Stimulated activated CD8-positive, alpha-beta memory T cell treated with anti-CD3 and anti-CD28 coated beads, Interleukin-7, amount 100 ng/mL, for 48 hours (primary cell): ENCODE measurements at places on chromosomes 3 and 15.

GRCh38 chr3:163924600-163924999 is 1153.7 kb downstream of the SI start:
- no peak for DNase-seq

GRCh38 chr3:189236352-189236751 is 64.6 kb downstream of the TPRG1 start:
- DNase-seq, result no peak

DNA sequence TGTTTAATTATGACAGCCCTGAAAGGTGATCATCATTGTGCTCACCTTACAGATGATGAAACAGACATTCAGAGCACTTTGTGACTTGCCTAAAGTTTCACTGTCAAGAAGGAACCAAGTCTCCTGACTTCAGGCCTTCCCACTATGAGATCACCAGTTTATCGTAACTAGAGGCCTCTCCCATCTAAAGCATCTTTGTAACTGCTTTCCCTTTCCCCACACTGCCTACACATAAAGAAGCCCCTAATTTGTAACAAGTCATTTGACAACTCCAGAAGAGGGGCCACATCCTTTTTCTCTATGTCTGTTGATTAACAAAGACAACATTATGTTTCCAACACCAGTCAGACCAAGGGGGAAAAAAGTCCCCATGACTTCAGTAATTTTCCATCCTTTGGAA is 1.1 kb downstream of the KLHL6 start:
- no peak for DNase-seq

GRCh38 chr3:119211193-119211592 is 29.5 kb downstream of the B4GALT4 start:
- DNase-seq, result no peak

DNA sequence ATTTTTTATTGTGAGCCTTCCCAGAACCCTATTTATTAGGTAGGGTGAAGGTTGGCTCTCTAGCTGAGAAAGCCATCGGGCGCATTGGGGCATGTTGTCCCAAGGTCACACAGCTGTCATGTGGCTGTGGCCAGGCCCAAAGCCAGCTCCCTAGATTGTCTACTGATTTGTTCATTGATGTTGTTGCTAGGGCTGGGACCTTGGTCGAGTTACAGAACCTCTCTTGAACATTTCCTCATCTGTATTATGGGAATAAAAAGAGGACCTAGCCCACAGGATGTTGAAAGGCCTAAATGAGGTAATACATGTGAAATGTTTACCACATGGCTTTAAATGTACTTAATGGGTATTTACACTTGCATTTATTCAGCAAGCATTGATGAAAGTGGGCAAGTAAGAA is 252.5 kb downstream of the SUCLG2 start:
- no peak for DNase-seq

DNA sequence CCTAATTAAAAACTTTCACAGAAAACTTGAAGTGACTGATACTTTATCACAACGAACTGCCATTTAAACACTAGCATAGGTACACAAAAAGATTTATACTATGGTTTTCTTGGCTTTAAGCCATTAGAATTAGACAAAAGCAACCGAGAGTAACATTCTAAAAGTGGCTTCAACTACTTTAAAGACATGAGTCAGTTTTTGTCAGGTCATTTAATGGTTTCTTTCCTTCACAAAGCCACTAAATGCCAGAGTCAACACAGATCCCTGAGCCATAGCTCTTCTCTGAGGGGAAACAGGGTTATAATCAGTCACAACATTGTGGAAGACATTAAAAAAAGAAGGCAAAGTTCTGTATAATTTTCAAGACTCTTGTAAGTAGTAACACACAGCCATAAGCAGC is 54.6 kb downstream of the CAPN3 start:
- DNase-seq, result no peak

DNA sequence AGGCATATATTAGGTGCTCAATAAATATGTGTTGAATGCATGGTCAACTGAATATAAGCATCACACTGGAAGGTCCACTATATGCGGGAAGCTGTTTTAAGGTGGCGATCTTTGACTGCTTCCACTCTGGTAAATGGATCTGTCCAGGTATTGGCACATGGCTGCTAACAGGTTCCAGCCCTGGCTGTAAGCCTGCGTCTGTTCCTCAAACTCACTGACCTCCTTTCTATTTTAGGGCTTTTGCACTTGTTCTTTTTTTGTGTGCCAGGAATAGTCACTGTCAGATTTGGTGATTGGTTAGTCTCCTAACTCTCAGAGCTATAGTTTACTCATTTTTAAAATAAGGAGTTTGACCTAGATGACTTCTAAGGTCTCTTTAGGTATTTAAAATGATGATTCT is 46.2 kb downstream of the ADAMTSL3 start:
- DNase-seq, result no peak

DNA sequence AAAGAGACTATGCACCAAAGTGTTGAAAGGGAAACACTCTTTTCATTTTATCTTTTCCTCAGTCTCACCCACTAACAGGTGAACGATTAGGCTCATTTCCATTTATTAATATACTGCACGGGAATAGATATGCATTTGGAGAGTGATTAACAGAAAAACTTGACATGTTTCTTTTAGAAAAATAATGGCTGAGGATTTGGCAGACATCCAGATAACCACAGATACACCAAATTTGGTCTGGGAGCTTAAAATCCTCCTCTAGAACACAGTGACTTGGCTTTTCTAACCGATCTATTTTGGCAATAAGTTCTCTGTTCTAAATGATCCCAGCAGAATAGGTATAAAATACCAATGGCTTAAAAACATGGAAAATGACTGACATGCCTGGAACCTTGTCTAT is 459.3 kb upstream of the SGO1 start:
- no peak for DNase-seq
